ENCODE measurements at places on chromosomes 6 and 20.

DNA sequence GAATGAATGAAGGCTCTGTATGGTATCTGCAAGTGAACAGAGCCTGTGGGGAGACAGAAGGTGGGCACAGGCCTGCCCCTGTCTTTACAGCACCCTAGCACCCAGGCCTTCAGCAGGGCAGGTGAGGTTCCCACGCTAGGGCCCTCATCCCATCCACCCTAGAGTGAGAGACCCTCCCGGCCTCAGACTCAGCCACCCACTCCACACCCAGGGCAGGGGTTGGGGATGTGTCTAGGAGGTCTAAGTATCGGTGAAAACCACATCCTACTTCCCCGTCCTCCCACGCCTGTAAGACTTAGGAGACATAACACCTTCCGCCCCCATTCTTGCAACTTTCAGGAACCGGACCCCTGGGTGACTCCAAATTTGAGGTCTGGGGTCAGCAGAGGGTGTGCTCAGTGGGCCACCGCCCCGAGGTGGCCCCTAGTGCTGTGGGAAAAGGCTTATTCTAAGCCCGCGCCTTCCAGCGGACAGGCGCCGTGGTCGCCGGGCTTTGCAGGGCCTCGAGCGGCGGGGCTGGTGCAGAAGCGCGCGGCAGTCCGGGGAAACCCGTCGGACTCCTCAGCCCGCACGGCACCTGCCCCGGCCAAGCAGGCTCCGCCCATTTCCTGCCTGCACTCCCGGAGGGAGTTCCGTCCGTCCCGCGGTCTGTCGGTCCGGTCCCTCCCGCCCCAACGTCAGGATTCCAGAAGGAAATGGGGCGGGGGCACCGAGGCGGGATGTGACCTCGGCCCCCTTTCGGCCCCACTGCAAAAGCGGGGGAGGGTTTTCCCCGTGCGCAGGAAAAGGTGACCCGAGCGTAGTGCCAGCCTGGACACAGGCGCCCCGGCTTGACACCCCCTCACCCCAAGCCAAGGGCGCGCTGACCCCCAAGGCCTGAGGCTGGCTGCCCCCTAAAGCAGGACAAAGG is 868 bp downstream of the SAMD10 start:
- DNase-seq = peak; percentile 76

DNA sequence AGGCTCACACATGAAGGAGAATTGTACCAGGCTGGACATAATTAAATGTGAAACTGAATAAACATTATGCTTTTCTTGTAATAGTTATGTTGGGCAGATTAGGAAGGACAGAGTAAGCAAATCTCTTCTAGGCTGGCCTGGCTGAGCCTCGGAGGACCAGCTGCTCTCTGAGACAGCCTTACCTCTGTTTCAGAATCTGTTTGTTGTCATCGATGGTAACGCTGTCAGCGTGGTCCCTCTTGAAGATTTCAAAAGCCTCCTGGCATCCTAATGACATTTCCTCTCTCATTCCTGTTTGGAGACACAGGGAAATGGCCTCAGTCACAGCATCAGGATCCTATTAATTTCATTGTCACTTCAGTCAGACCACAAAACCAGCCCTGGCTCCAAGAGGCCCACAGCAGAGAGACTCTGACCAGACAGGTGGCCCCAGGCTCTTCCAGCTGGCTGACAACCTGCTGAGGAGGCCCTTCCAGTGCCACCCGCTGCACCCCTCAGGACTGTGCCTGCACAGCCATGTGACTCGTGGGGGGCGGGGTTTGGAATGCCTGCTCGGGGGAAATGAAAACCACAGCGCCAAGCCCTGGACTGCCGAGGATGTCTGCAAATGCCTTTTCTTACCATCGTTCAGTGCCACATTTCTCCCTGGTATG is 108.5 kb upstream of the KCNK16 start:
- DNase-seq = no peak

GRCh38 chr20:60116128-60116909 is 158.1 kb downstream of the CDH26 start:
- DNase-seq = no peak

- DNase-seq = no peak
Measured at GRCh38 chr6:119076173-119076572, 2.3 kb downstream of the FAM184A start.

GRCh38 chr6:168158980-168159349 is 80.0 kb upstream of the FRMD1 start:
- no peak for DNase-seq

GRCh38 chr6:111777357-111777756 is 95.9 kb downstream of the FYN start:
- DNase-seq = no peak

DNA sequence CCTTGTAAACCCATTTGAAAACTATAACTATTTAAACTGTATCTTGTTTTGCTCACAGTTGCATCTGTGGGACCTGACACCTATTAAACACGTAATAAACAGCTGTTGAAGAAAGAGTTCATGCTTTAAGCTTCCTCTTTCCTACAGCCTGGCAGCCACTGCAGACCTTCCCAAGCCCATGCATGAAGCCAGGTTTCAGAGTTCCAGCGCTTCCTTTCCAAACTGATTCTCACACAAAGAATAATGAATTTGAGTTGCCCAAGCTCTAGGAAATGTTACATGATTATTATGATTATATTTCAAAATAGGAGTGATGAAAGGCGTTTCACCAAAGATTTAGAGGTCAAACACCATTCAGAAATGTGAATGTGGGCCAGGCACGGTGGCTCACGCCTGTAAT is 3.7 kb downstream of the AGPAT4 start:
- DNase-seq = no peak

DNA sequence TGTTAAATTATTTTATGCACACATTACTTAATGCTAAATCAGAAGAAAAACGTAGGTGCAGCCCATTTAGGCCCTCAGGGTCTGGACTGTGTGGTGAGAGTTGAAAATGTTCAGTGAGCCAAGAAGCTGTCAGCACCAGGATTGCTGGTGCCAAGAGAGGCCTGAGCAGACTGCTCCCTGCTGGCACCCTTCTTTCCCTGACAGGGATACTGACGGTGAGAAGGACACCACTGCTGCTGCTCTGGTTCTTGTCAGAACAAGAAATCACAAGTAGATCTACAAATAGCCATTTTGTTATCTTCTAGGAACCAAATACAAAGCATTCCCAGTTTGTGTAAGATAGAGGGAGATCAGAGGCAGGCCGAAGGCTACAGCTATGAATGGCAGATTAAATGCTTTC is 48.7 kb upstream of the CRISP1 start:
- DNase-seq = no peak

GRCh38 chr20:52676283-52676995 is 295.7 kb upstream of the TSHZ2 start:
- DNase-seq = no peak

GRCh38 chr6:69848552-69848951 is 17.8 kb upstream of the COL19A1 start:
- no peak for DNase-seq

GRCh38 chr20:31948008-31948407 is 3.8 kb downstream of the PDRG1 start:
- DNase-seq = no peak

GRCh38 chr6:82589509-82590206 is 226.0 kb downstream of the TPBG start:
- no peak for DNase-seq

DNA sequence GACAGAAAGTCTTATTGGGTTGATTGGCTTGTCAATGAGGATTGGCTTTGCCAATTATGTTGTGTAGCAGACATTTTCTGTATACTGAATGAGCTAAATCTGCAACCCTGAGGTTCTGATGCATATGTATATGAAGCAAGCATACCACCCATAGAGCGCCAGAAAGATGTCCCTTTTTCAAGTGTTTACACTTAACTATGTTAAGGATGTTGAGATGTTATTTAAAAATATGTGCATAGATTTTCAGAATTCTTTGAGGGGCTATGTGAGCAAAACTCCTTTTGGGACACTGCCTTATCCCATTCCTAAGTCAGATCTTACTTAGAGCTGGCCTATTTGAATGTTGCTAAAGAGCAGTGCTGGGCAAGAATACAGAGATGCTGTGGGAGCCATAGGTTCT is 1.9 kb downstream of the AIG1 start:
- DNase-seq = no peak

- no peak for DNase-seq
Measured at GRCh38 chr6:169954977-169955376, 203.6 kb downstream of the ERMARD start.

DNA sequence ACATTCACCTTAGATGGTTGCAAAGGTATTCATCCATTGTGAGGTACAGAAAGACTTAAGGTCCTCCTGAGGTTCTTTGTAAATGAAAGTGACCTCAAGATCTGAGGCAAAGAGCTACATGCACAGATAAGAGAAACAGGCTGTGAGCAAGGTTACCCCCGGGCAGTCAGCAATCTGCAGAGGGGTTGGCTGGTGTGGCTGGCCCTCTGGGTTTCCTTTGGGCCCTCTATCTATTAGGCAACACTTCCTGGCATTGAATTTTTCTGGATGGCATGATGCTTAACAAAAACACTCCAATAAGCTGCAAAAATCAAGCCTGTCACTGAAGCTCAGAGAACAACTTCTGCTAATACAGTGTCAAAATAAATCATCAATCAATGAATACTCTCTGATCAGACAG is 48.9 kb upstream of the RALGAPA2 start:
- DNase-seq = no peak

- peak; percentile 78 for DNase-seq
Measured at GRCh38 chr6:157381631-157382621, 936 bp downstream of the ZDHHC14 start.

DNA sequence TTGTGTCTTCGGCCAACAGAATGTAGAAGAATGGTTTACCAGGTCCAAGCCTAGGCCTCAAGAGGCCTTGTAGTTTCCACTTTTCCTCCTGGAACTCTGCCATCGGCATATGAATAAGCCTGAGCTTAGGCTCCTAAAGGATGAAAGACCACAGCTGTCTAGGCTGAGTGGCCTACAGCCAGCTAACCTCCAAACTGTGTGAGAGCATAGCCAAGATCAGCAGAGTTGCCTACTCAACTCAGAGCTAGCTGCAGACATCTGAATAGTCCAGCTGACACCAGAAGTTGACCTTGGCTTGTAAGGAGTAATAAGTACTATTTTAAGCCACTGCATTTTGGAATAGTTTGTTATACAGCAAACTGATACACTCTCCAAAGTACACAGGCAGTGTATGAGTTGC is 52.6 kb upstream of the SMIM29 start:
- peak; percentile 77 for DNase-seq

GRCh38 chr20:1674990-1675780 is 17.6 kb upstream of the SIRPG start:
- no peak for DNase-seq

- DNase-seq = no peak
Measured at GRCh38 chr6:158653577-158654354, 3.9 kb downstream of the SYTL3 start.

DNA sequence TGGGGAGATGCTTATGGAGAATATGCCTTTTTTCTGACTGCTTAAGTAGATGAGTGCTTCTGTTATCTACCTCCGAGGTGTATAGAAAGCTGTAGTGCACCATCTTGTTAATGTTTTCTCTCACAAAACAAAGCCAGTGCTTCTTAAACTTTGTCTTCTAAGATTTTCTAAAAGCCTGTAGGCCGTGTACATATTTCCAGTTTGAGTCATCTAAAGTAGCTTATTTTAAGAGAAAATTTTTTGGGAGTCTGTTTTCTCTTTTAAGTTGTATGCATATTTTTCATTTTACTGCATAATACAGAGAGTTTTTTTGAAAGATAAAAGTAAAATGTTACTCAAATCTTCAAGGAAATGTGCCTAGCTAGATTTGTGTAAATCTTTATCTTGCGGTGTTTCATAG is 151.7 kb downstream of the GRIK2 start:
- no peak for DNase-seq

DNA sequence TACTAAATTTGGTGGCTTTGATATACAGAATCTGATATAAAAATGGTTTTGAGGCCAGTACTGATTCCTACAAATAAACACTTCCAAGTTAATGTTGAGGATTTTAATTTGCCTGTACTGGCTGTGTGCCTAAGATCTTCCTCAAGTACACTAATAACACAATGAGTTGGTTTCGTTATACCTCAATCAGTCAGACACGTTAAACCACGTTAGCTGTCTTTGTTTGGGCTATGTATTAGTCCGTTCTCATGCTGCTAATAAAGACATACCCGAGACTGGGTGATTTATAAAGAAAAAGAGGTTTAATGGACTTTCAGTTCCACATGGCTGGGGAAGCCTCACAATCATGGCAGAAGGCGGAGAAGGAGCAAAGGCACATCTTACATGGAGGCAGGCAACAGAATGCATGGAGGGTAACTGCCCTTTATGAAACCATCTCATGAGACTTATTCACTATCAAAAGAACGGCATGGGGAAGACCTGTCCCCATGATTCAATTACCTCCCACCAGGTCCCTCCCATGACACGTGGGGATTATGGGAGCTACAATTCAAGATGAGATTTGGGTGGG is 46.2 kb downstream of the NT5E start:
- no peak for DNase-seq

DNA sequence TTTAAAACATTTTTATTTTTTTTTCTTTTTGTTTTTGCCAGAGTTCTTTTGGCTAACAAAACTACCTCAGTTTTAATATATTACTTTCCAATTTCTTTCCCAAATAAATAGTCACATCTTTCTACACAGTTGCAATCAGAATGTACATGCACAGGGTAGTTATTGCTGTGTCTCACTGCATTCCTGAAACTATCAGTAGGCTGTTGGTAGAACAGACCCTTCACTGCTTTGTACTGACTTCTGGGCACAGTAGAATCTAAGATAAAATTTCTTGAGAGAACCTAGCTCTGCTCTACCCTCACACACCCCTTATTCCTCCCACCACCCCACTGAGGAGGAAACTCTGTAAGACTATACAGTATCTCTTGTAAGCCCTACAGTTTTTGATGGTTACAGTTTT is 19.9 kb downstream of the TPX2 start:
- DNase-seq = no peak

DNA sequence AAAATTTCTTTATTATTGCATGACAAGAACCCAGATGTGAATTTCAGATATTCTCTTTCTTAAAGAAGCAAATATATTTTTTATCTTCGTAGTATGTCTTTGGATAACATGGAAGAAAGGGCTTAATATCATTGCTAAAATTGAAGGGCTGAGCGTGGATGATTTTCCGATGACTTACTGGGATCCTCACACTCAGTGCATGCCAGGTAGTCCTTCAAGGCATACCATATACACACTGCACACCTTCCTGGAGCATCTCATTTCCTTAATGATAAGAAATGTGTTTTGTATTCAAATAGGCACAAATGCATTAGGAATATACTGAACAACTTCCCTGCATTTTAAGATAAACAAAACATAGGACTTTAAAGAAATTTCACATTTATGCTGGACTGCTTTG is 193.9 kb upstream of the MAP3K7 start:
- DNase-seq = no peak

- DNase-seq = no peak
Measured at GRCh38 chr6:157989541-157990289, 8.1 kb downstream of the SYNJ2 start.

GRCh38 chr20:39503902-39504709 is 542.0 kb downstream of the DHX35 start:
- no peak for DNase-seq

DNA sequence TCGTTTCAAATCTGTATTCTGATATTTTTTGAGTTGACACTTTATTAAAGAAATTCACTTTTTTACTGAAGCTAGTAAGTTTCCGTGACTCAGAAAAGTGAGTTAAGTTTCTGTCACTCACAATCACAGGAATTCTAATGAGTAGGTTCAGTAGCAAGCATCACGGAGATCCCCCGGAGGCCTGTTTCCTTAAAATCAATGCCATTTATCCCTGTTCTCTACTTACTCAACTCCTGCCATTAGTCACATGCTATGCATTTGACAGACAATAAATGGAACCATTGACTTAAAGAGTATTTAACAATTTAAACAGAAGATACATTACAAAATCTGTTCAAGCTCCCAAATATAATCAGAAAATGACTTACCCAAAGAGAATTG is 9.1 kb downstream of the SLC18B1 start:
- no peak for DNase-seq
